ENCODE measurements at places on chromosomes 6 and 20.

DNA sequence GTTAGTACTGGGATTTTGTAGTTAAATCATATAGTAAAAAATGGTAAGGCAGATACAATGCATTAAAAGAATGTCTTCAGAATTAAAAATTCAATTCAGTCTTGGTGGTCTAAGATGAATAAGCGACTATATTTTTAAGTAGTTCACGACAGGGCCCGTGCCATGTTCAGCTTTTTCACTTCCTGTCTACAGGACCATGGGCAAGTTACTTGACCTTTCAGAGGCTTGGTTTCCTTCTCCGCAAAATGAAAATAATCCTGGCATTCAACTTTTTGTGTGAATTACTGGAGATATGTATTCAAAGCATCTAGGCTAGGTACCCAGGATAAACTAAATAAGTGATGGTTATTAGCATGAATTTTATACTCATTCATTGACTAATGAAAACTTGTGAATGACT, 216.0 kb downstream of the BTBD9 start:
- no peak for DNase-seq

GRCh38 chr6:16730738-16731477, 30.4 kb downstream of the ATXN1 start:
- no peak for DNase-seq

GRCh38 chr20:6882561-6883291, 115.2 kb downstream of the BMP2 start:
- no peak for DNase-seq

- DNase-seq, result no peak
These were observed 2.0 kb downstream of the NAA20 start for GRCh38 chr20:20019123-20019522.

- no peak for DNase-seq
These were observed 10.3 kb upstream of the ZNF831 start for GRCh38 chr20:59153355-59153681.

GRCh38 chr6:84652356-84653026, 111.9 kb downstream of the TBX18 start:
- no peak for DNase-seq

GRCh38 chr6:30876039-30876730, 8.1 kb upstream of the DDR1 start:
- no peak for DNase-seq

GRCh38 chr6:38213251-38213658, 393.7 kb downstream of the ZFAND3 start:
- no peak for DNase-seq

DNA sequence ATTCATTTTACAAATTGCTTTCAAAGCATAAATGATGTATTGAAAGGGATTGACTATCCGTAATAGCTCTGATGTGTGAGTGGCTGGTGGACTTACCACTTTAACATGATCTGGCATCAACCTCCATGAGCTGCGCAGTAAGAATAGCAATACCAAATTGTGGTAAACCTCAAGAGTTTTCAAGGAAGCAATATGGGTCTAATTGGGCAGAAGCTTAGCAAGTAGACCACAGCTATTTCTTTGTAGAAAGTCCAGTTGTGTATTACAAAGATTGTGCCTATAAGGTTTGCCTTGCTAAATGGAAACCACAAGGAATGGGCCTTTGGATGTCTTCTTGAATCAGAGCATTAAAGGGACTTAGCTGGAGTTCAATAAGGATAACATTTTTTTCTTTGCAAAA, 736.6 kb downstream of the KIF16B start:
- no peak for DNase-seq

DNA sequence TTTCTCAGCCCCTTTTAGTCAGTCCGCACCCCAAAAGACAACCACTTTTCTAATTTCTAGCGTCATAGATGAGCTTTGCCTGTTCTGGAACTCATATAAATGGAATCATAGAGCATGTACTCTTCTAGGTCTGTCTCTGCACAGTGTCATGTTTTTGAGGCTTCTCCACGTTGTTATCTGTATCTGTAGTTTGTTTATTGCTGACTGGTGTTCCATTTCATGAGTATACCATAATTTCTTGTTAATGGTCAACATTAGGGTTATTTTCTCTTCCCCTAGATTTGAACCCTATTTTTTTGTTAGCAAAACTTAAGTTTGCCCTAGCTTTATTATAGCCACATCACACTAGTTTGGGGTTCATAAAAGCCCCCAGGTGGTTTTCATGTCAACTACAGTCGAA, 16.2 kb upstream of the SGK2 start:
- DNase-seq, result no peak

All from D341Med (cell line).